ENCODE measurements at places on chromosomes 7 and 10.

- DNase-seq: no peak
Observed at GRCh38 chr7:77244222-77244934, 44.8 kb upstream of the FGL2 start.

- DNase-seq: no peak
Observed at GRCh38 chr10:67793313-67793712, 44.7 kb downstream of the DNAJC12 start.

GRCh38 chr7:128458956-128459355 lies 3.3 kb downstream of the HILPDA start:
- DNase-seq: no peak

- no peak for DNase-seq
Observed at GRCh38 chr10:45429790-45430189, 55.8 kb downstream of the ALOX5 start.

DNA sequence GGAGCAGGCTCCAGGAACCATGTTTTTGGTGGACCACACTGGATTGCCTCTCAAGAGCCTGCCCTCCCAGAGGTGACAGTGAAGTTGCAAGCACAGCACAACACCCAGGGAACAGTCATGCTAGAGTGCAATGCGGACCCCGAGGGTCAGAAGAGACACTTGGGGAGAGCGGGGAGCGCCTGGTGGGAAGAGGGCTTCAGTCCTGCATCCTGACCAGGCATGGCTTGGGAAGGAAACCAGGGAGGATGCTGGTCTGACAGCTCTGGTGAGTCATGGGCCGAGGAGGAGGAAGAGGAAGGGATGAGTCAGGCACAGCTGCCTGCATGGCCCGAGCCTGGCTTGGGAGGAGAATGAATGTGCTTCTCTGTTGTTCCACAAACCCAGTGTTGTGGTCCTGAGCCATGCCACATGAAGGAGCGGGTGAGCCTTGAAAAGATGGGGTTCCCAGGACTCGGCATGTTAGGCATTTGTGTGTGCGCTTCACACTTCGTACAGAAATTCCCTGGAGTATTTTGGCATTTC lies 29.5 kb upstream of the ANKRD2 start:
- DNase-seq: no peak

DNA sequence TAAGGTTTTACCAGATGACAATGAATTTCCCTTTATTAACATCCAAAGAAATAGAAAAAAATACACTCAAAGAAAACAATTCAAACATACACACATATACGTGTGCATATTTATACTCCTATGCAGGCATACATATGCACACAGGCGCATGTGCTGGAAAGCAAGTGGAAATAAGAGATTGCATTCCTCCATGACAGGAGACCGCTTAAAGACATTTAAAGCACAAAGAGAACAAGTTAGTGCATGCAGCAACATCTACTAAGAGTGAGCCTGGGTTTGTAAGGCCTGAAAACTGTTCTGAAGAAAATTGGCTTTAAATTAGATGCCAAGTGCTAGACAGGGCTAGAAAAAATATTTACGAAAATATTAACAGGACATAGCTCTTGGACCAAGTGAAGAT lies 40.1 kb upstream of the PPP1R17 start:
- DNase-seq: no peak

GRCh38 chr10:1273372-1274105 lies 217.4 kb downstream of the WDR37 start:
- no peak for DNase-seq

GRCh38 chr10:63866747-63867140 lies 345.5 kb downstream of the REEP3 start:
- DNase-seq: no peak

DNA sequence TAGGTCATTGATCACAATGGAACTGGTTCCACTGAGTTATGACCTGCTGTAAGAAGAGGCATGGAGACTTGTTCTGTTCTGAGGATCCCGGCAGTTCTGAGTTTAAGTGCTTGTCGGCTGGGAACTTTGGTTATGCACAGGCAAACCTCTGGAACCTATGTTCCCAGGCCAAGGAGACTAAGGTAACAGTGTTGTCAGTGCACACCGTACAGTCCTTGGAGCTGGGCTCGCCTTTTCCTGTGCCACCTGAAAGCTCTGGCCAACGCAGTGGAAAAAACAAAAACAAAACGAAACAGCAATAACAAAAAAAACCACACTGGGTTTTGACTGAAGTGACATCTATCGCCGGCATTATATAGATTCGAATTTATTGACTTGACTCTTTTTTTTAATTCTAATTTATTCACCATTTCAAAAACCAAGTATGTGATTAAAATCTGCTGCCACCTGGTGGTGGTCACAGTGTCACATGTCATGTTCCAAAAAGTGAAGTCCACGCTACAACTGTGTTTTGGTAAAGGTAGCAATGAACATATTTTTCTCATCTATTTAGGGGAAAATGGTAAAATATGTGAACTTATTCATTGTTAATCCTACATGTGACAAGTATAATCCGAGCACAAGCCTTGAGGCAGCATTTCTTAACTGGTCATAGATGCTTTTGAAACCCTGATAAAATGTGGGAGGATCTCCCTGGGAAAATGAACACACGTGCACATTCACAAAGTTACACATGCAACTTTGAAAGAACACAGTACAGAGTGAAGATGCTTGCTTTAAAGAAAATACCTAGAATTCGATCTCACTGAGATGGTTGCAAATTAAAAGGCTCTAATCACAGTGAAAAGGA lies 113.8 kb upstream of the PPP2R2D start:
- no peak for DNase-seq

DNA sequence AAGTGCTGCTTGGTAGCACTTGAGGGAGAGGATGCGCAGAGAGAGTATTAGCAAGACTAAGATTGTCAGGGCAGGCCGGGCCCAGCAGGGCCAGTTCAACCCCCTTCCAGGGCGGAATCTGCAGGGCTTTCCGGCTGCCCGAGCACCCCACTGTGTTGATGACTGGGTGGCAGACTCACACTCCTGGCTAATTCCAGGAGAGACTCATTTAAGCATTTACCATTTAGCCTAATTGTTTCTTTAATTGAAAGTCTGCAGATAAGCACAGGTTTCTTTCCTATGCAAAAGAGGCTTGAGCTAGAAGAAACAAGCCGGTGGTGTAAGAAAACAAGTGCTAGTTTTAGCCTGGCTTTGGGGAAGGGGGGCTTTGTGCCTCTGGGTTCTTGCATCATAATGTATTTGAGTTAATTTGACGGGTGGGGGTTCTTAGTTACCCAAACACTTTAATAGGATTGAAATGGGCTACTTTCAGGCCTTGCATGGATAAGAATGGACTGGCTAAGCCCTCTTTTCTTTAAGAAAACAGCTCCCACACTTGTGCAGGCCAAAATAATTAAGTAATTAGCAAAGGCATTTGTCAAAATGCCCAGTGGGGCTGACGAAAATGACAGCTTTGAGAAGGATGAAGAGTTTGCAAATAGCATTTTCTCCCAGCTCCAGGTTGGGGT lies 201.3 kb downstream of the MYOF start:
- DNase-seq: no peak

- no peak for DNase-seq
Observed at GRCh38 chr7:88689821-88690220, 69.7 kb upstream of the ZNF804B start.

DNA sequence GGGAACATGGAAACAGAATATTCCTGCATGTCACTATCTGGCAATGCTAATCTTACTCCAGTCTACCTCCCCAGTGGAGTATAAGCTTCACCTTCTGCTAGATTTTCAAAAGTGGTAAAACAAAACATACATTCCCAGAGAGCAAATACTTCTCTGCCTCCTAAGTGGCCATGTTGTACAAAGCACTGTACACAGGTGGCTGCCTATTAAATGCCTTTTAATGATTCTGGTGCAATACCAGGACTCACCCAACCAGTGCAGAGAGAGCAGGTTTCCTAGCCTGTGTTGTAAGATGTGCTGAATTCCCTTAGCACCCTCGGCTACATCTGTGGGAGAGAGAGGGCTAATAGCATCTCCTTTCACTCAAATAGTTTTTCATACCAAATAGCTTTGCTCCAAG lies 684.3 kb upstream of the NRP1 start:
- DNase-seq: no peak

- DNase-seq: no peak
Observed at GRCh38 chr7:134842886-134843430, 63.5 kb downstream of the CALD1 start.

GRCh38 chr7:140989068-140989467 lies 25.7 kb downstream of the MRPS33 start:
- DNase-seq: no peak

DNA sequence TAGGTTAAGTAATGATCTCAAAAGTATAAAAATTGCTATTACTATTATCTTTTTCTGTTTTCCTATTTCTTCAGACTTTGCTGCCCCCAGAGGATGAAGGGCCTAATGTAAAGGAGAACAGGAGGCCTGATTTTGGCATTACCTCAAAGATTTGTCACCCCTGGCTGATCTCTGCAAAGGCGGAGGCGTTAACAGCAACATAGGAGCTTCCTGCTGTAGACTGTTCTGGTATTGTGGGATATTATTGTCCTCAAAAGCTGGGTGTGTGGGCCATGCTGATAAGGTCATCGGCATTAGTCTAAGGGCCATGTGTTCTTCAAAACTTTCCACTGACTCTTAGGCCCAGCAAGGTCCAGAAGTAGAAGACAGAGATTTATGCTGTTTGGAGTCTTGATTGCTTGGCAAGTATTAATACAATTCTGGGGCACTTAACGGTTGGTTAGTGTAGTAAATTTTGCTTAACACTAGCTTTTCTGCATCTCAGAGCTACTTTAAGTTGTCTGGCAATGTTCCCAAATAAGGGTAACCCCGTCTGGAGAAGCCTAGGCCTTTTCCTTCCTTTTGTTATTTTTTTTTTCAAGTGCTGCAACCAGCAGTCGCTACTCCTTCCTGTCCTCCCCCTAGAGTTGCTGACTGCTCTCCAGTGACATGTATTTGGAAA lies 14.0 kb upstream of the ENTPD1 start:
- DNase-seq: no peak

DNA sequence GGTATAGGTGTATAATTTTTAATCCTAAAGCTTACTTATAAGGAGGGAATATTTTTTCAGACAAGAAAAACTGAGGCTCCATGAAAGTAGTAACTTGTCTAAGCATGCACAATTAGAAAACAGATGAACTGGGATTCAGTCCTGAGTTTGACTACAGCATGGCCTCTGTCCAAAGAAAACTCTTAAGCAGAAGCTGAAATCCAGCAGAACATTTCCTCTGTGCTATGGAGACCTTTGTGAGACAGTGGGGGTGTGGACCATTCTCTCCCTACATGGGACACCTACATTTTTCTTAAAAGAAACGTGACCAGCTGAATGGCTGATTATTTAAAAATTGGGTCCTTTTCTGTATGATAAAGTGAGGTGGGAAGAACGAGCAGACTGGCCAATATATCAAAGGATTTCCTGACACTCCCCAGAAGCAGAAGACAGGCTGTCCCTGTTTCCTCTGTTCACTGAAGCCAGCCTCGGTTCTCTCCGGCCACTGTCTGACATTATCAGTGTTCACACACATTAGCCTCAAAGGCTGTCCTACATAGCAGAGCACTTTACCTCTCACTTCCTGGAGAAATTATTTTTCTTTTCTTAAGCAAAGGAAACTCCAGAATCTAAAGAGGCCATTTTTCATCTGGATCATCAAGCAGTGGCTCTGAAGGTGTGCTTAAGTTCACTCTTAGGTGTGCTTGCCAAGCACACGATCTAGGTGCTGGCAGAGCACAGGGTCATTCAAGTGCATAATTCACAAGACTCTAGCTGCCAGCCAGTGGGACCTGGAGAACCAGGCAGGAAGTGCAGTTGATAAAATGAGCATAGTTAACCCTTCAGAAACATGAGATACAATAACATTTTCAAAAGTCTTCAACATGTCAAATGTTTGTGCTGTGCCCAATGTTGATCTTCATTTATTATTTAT lies 40.4 kb upstream of the KIAA1217 start:
- no peak for DNase-seq

GRCh38 chr7:135924302-135924701 lies 52.9 kb downstream of the MTPN start:
- DNase-seq: no peak

DNA sequence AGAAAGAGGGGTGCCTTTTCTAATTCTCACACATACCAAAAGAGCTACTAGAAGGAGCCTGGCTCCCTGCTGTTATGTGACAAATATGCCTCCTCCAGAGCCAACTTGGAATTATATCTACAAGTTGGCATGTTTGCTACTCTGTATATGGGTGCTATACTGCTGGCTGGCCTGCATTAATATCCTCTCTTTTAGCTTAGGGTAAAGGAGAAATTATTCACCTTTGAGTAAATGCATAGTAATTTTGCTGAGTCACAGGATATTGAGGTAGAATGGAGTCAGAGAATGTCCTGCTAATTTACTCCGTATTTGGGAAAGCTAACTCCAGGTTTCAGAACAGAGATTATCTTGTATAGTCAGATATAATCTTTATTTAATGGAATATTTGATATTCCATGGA lies 24.2 kb upstream of the LIPN start:
- no peak for DNase-seq

DNA sequence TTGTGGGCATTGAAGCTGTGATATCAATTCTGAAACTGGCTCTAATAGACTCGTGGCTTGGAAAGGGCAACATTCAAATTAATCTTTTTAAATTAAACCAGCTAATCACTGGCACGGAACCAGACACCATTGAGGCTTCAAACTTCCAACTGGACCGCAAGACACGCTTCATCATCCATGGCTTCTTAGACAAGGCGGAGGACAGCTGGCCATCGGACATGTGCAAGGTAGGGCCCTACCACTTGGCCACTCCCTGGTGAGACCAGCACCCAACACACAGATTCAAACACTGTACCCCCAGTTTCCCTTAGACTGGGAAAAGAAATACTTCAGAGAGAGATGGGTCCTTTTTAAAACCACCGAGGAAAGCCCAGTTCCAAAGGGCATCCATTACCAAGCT lies 5.1 kb downstream of the PNLIPRP2 start:
- no peak for DNase-seq

DNA sequence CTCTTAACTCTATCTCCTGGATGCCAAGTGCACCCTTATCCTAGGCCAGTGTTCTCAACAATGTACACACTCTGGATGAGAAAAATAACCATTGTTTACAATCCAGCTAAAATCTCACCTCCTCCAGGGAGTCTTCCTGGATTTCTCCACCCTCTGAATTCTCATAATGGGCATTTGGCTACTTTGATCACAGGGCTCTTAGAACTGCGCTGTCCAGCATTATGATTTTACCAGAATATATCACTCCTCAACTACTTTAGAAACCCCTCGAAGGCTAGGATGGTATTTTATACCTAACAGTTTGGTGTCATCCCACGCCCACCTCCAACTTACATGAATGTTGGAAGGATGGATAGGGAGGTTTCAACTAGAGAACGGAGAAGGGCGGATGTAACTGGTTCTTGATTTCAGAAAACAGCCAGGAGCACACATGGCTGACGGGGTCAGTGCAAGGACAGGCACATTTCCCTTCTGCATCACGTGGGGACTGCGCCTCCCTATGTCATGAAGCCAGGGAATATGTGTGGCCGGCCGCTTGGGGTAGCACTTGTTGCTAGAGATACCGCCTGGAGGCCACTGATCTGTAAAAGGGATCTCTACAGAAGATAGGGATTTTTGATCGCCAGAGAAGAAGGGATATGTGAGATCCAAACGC lies 1.2 kb upstream of the ATP6V0E2 start:
- DNase-seq: peak; percentile 61

DNA sequence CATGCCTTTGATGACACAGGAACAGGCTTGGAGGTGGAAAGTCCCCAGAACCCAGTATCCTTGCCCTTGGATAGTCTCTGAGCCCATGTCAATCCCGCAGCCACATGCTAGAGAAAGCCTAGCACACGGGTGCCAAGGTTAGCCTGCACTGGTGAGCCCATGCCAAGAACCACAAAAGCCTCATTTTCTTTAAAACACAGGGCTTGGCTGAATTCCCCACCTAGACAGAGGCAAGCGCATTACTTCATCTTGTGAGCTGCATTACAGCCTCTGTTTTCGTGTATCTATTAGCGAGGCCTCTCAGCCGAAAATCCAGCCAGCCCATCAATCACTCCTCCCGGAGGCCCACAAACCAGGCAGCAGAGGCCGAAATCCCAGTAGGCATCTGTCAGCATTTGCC lies 314.9 kb upstream of the AUTS2 start:
- DNase-seq: no peak
